NCI-H1105 (cell line): ENCODE measurements at places on chromosomes 6 and 20.

DNA sequence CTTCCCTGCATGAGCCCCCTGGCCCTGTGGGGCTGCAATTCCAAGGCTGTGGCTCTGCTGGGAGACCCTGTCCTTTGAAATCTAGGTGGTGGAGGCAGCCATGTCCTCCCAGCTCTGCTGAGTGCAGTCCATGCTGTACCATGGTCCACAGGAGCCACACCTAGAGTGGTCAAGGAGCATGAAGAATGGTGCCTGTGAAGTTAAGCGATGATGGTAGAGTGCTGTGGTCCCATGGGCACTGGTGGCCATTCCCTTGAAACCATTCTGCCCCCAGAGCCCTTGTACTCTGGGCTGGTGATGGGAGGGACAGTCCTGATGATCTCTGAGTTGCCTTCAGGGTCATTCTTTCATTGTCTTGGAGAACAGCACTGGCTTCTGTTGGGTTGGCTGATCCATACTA is 55.3 kb downstream of the EFCAB8 start:
- DNase-seq, result no peak

DNA sequence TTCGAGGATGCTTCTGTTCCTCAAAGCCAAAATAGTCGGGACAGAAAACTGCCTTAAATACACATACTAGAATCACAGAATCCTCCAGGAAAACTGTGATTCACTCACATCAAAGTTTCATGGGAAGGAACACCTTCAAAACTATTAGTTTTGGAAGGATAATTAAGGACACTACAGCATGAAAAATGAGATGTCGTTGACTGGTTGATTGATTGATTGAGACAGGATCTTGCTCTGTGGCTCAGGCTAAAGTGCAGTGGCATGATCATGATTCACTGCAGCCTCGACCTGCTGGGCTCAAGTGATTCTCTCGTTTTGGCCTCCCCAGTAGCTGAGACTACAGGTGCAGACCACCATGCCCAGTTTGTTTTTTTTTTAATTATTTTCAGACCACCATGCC is 25.7 kb upstream of the MAP3K4 start:
- DNase-seq, result no peak

- no peak for DNase-seq
Observed at GRCh38 chr20:46875059-46875458, 19.6 kb upstream of the EYA2 start.

DNA sequence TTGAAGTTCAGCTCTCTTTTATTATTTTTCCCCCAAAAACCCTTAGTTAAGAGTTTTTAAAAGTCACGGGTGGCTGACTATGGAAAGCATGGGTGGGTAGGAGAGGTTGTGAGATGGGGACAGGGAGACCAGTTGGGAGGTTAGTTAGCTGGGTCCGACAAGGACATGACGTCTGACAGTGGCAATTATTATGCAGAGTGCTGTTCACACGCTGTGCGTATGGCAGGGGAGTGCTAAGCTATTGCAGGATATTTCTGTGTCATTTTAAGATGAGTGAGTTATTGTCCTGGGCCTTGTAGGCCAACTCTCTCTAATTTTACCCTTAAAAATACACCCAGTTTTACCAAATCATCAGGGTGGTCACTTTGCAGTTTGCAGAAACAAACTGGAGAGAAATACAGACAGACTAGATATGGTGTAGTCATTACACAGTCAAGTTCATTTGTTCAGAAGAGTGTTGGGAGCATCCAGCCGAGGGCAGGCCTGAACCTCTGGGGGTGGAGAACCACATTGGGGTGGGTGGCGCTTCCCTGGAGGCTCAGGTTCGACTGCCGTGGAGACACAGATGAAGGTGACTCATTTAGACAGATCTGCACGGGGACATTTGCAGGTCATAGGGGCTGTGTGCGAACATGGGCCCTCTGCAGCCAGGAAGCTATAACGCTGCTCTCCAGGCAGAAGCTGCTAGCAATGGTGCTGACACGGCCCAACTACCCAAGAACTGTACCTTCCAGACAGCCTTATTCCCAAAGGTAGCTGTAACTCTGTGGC is 307.6 kb downstream of the QKI start:
- DNase-seq, result no peak

GRCh38 chr6:24489470-24489869 is at the start of gene GPLD1:
Gene GPLD1 (minus strand): TSS chr6:24489578. CDS start chr6:24489511, 67 bp downstream.
- DNase-seq, result no peak

- no peak for DNase-seq
Observed at GRCh38 chr6:129440691-129441090, 269.3 kb downstream of the ARHGAP18 start.

GRCh38 chr6:78781001-78781400 is 86.3 kb upstream of the IRAK1BP1 start:
- no peak for DNase-seq

GRCh38 chr6:163329991-163330390 is 84.5 kb upstream of the QKI start:
- DNase-seq, result no peak

- no peak for DNase-seq
Observed at GRCh38 chr6:12024699-12025434, 12.8 kb downstream of the HIVEP1 start.

- DNase-seq, result no peak
Observed at GRCh38 chr6:143197377-143197776, 136.7 kb downstream of the AIG1 start.

DNA sequence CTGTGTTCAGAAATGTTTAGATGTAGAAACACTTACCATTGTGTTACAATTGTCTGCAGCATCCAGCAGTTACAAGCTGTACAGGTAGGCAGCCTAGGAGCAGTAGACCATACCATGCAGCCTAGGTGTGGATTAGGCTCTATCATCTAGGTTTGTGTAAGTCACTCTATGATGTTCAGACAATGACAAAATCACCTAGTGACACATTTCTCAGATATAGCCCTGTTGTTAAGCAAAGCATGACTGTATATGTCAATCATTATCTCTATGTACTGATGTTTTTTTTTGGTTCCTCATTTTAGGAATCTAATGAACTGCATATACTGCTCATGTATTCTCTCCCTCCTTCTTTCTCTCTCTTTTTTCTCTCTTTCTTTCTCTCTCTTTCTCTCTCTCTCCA is 22.2 kb downstream of the CST8 start:
- no peak for DNase-seq

DNA sequence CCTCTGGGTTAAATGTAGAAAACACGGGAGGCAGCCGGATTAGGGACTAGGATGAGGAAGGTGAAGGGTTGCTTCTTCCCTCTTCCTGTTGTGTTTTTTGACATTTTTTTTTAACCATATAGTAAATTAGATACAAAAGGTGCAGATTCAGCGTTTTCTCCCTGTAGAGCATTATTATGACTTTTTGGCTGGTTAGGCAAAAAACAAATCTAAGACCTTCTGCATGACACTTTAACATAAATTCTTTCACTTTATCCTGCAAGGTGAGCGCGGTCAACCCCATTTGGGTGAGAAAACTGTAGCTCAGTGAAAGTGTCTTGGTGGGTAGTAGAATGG is 1.3 kb downstream of the SLC16A10 start:
- no peak for DNase-seq

GRCh38 chr20:58485393-58485792 is 29.8 kb downstream of the APCDD1L start:
- DNase-seq, result no peak

DNA sequence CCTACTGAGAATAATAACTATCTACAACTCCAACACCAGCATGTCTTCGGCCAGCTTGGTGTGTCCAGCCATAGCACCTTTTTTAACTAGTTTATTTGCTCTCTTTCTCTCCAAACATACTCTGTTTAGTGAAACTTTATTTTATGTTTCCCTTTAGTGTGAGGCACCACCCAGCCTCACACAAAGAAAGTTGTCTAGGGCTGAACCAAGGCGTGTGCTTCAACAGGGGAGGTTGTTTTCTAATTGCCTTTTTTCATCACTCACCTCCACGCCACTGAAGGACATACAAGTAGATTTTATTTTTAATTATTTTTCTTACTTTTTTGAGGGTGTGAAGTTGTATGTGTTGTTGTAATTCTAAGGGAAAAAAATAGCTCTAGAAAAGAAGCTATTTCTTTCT is 125.6 kb upstream of the MARCKS start:
- no peak for DNase-seq

- peak; percentile 6 for DNase-seq
Observed at GRCh38 chr6:43171707-43172103, 636 bp downstream of the SRF start.

GRCh38 chr6:132107896-132108295 is 156.7 kb upstream of the CCN2 start:
- no peak for DNase-seq
